AG04449 (cell line): ENCODE measurements at places on chromosomes 1 and 21.

DNA sequence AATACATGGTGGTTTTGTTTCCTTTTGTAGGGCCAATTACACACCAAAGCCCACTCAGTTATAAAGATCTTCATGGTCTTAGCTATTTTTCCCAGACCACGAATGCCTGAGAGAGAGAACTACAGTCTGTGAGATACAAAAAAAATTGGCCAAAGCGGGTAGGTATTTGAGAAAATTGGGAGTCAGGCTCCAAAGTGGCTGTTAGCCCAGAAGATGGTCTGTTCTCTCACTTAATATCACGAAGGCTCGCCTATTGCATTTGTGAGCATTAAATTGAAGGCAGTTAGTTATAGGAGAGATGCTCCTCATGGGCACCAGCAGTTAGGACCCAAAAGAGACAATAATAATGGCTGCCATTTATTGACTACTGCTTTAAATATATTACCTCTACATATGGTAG lies 342.7 kb downstream of the PLPP3 start:
- DNase-seq: no peak

DNA sequence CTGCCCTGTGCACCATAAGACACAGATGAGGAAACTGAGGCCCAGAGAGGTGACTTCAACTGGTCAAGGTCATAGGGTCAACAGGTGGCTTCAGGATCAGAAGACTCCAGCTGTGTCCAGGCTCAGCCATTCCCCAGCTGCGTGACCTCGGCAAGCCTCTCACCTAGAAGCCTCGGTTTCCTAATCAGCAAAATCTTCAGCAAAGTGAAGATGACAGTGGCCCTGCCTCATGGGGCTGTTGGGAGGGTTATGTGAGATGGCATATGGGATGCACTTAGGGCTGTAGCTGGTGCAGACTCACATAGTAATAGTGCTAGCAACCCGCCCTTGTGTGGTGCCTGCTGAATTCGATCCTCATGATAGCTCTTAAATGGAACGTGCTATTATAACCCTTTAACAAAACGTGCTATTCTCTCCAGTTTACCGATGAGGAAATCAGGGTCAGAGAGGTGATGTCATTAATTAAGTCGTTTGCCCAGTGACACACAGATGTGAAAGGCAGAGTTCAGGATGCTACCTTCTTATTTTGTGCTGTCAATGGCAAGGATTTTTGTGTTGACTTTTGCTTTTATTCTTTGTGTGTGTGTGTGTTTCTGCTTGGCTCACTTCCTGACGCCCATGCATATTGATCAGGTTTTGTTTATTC lies 472.9 kb downstream of the MATN1 start:
- no peak for DNase-seq

DNA sequence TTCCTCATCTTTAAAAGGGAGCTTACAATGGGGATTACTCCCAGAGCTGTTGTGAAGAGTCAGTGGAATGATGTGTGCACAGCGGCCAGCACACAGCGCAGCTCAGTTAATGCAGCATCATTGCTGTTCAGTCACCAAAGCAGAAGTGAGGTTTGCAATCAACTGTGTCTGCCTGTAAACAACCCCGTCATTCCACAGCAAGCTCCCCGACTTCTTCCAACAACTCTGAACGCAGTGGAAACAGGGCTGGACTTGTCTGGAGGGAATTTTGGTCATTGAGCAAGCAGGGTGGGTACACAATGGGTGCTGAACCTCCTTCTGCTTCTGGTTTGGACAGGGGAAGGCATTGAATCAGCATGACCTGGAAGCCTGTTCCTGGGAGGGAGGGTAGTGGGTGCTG lies 347.4 kb downstream of the PTPRU start:
- no peak for DNase-seq

GRCh38 chr21:37139154-37139553 lies 66.1 kb downstream of the TTC3 start:
- DNase-seq: no peak

DNA sequence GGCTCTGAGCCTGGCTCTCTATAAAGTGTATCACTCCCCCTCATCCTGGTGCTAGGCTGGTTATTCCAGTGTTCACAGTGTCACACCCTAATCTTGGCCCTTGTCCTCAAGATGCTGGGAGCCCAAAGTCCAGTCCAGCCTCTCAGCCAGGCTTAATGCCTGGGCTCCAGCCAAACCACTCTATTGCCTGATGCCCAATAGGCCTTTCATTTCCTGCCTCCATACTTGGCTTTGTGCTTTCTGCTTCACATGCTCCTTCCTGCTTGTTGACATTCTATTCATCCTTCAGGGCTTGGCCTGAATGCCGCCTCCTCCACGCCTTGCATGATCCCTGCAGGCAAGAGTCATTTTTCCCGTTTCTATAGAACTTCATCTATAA lies 1.7 kb downstream of the KLHDC8A start:
- DNase-seq: no peak

- no peak for DNase-seq
Measured at GRCh38 chr21:34190576-34191321, 117.4 kb downstream of the MRPS6 start.

DNA sequence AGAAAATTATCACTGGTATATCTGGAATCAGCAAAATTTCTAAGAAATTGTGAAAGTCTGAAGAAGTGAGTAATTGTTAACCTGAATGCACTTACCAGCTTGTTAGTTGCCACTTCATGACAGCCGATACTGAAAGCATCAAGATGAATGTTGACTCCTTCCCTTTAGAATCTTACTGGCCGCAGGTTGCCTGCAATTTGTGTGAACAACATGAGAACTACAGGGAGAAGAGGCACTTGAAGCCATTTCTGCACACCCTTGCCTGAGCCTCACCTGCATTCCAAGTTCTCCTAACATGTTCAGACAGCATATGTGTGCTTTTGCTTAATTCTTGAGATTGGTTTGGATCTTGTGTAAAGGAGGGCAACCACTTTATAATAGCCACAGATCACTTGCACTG lies 59.2 kb upstream of the SSX2IP start:
- no peak for DNase-seq

DNA sequence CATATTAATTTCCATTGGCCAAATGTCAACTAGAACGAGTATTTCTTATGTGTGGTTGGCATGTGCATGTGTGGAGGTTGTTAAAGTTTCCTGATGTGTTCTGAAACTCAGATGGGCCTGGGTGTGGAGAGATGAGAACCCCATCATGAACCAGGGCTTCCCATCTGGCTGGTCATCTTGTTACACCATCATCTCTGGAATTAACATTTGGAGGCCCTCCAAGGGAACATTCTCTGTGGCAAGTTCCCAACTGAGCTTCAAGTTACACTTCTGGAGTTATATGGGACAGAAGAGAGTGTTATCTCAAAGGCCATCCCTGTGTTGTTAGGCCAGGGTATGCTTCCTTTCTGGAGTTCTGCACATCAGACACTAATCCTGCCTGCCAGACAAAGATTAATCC lies 183.6 kb downstream of the TTLL7 start:
- no peak for DNase-seq

DNA sequence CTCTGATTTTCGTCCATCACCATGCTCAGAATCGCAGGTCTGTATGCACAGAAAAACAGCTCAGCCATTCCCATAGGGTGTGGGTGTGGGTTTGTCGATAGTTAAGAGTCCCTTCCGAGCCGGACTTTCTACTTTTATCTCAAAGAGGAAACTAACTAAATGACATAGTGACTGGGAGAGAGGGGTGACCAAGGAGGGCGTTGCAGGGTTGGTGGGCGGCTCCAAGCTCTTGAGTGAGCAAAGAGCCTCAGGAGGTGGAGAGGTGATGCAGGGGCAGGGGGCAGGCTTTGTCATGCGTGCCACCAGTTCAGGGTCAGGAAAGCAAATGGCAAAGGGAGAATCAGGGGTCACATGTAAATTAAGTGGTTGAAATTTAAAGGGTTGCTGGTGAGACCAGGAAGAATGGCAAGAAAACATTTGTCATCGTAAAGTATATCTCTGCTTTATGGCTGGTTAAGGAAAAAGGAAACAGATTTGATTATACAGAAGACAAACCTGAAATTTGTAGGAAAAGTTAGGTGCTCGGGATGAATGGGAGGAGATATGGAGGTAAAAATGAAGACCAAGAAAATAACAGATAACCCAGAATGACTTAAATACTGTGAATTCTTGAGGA lies 249.0 kb downstream of the SETD4 start:
- DNase-seq: no peak

- DNase-seq: peak; percentile 77
Measured at GRCh38 chr1:215002471-215002870, 80.1 kb upstream of the KCNK2 start.

DNA sequence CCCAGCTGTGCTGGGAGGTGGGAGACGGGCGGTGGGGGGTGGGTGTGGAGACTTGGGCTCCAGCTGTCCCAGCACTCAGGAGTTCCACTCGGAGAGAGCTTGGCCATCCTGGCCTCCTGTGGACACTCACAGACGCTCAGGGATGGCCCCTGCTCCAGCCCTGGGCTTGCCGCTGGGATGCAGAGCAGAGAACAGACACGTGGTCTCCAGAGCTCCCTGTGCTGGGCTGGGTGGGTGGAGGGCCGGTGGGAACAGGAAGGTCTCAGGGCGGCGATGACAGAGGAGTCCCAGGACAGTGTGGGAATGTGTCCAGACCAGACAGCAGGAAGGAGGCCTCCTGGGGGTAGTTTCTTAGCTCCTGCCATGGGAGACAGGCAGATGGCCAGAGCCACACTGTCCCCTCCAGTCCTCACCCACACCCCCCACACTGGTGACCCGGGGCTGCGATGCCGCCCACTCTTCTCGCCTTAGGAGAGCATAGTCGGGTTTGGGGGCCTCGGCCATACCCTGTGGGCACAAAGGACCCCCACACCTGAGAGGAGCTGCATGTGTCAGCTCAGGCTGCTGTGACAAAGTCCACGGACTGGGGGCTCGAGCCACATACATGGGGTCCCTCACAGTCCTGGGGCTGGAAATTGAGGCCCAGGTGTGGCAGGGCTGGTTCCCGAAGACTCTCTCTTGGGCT lies 2.0 kb downstream of the KRTAP10-9 start:
- no peak for DNase-seq

DNA sequence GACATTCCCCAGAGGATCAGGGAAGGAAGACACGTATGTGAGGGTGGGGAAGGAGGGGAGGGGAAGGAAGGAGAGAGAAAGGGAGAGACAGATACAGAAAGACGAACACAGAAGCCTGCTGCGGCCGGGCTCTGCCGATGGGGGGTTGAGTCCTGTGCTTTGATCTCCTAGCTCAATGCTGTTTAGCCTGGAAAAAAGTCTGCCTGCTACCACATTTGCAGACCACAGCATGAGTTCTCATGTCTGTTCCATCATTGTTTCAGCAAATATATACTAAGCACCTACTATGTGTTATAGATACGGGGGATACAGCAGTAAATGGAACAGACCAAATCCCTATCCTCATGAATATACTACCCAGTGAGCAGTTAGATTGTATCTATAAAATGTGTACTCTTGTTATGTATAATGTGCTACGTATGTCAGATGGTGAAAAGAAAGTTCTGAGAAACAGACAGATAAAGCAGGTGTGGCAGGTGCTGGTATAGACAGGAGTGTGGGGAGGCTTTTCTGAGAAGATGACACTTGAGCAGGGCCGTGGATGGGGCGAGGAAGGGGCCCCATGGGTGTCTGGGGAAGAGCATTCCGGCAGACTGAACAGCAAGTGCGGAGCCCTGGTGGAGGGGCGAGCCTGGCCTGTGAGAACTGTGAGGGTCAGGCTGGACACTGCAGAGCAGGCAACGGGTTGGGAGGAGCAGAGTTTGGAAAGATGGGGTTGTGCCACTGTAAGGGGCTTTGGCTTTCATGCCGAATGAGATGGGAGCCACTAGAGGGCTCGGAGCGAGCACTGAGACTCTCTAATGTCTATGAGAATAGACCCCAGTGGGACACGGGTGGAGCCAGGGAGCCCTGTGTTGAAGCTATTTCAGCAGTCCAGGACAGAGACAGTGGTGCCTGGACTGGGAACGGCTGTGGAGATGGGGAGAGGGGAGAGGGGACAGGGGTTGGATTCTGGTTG lies 34.1 kb downstream of the KIAA1614 start:
- DNase-seq: no peak

- DNase-seq: no peak
Measured at GRCh38 chr1:182781841-182782586, 7.6 kb upstream of the NPL start.

DNA sequence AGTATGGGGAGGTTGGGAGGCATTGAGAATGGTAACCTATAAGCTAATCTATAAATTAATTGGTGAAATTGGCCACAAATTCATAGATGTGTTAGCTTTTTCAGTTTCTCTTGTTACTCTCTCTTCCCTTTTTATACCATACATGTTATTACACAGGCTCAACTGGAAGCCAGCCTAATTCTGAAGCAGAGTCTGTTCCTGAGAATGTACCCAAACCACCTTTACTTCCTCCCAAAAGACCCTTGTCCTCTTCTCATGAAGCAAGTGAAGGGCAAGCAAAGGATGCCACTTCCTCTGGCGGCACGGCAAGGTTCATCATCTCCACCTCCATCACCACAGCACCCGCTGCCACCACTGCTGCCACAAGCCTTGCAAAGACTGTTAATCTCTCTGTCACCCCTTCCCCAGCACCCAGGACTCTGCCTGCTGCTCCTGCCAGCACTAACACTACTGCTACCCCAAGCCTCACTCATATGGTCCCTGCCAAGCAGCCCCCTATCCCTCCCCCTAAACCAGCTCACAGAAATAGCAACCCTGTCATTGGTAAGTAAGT lies 39.5 kb upstream of the RCC1 start:
- no peak for DNase-seq

DNA sequence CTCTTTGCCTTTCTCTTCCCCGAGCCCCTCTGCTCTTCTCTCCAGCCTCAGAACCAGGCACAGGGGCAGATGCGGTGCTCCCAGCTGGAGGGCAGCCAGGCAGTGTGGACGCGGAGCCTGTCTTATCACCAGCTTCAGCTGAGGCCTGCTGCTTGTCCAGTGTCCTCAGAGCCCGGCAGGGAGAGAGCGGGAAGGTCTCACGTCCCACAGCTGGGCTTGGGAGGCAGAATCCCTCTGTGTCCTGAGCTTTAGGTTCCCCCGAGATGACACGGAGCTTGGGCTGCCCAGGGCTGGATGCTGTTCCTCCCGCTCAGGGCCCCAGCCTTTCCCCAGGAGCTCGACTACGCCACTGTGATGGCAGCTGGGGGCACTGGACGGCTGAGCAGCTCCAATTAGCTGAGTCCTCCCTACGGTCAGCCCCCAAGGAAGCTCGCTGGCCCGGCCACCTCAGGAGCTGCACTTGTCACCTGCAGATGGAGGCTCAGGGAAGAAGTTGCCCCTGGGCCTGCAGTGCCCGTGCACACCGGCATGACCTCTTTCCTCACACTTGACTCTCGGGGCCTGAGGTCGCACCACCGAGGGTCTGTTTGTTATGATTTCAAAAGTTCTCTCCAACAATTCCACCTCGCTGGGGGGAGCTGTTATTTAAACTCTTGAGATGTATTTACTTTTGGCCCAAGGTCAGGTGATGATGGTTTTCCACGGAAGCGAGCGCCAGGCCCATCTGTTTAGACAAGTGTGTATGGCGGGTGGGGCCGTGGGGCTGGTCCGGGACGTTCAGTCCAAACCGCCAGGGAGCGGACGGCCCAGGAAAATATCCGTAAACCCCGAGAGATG lies 127.3 kb downstream of the SIK1 start:
- DNase-seq: no peak
